Effector memory CD8-positive, alpha-beta T cell (primary cell): ENCODE measurements at places on chromosomes 6 and 20.

GRCh38 chr6:85081102-85081501, 316.7 kb upstream of the TBX18 start:
- no peak for DNase-seq

- DNase-seq, result no peak
Observed at GRCh38 chr20:5036828-5037227, 35.5 kb upstream of the SLC23A2 start.

- DNase-seq, result no peak
Observed at GRCh38 chr6:45423824-45424450, 46.2 kb upstream of the SUPT3H start.

DNA sequence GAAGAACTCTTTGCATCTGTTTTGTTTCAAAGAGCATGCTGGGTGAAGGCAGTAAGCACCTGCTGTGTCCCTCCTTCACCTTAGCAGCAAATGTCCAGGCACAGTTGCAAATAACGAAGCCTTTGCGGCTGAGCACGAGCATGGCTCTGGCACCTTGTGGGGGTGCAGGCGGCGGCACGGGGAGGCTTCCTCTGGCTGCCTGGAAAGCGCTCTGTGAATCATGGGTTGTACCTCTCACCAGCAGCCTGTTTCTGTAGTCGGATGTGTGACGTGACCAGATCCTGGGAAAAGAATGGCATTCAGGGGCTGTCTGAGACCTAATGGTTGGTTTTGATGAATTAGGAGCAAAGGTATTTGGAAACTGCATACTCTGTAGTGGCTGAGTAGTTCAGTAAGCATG, 144.8 kb downstream of the DTNBP1 start:
- no peak for DNase-seq

DNA sequence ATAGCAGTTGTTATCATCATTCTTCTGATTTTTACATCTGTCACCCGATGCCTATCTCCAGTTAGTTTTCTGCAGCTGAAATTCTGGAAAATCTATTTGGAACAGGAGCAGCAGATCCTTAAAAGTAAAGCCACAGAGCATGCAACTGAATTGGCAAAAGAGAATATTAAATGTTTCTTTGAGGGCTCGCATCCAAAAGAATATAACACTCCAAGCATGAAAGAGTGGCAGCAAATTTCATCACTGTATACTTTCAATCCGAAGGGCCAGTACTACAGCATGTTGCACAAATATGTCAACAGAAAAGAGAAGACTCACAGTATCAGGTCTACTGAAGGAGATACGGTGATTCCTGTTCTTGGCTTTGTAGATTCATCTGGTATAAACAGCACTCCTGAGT, 2.1 kb downstream of the CALHM6 start:
- DNase-seq, result no peak

DNA sequence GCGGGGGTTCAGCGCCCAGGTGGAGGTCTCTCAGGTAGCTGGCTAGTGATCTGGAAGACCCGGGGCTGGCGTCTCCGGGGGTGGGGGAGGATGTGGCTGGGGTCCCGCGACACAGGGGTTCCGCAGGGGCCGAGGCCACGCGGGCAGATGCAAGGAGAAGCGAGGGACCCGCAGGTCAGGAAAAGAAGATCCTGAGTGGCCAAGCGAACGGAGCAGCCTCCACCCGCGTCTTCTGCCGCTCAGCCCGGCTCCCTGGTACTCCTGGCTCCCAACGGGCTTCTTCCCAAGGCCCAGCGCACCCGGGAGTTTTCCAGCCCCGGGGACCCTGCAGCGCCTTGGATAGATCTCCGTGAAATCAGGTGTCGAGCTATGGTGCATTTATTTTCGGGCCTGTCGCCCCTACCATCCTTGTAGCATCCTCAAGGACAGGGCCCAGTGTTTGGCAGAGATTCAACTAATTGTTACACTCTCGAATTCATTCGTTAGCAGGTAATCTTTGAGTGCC, 682 bp upstream of the CHD6 start:
- DNase-seq, result no peak

- no peak for DNase-seq
Observed at GRCh38 chr20:49794336-49795134, 18.1 kb upstream of the SLC9A8 start.

DNA sequence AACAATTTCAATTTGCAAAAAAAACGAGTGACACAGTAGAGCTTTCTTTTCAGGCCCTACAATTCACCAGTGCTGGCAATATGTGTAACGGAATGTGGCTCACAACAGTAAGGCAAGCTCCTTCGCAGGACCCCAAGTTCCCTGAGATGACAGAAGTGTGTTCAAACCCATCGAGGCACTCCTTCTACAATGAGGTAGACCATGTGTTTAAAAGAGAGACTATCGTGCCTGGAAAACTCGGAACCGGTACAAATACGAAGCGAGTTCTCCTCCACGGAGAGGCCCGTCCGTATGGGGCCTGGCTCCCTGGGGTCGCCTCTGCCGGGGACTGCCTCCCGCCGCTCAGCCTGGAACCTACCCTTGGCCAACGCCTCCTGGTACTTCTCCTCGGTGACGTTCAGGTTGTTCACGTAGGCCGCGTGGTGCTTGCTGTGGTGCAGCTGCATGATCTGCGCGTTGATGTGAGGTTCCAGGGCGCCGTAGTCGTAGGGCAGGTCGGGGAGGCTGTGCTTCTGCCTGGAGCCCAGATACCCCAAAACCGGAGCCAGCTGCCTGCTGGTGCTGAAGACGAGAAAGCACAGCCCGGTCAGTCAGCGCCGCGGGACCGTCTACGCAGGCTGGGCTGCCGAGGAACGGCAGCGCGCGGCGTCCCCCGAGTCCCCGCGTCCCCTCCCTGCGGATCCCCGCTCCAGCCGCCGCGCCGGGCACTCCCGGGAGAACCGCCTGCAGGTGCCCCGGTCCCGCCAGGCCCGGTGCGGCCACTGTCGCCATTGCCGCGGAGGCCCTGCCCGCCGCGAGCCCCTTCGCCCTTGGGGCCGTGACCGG, 526 bp downstream of the SOD2 start:
- DNase-seq, result peak; percentile 33

GRCh38 chr6:20916086-20916485, 381.8 kb downstream of the CDKAL1 start:
- DNase-seq, result no peak

- no peak for DNase-seq
Observed at GRCh38 chr6:27605401-27606342, 132.8 kb upstream of the ZNF184 start.

GRCh38 chr20:33305589-33306057, 22.6 kb downstream of the BPIFB1 start:
- no peak for DNase-seq

DNA sequence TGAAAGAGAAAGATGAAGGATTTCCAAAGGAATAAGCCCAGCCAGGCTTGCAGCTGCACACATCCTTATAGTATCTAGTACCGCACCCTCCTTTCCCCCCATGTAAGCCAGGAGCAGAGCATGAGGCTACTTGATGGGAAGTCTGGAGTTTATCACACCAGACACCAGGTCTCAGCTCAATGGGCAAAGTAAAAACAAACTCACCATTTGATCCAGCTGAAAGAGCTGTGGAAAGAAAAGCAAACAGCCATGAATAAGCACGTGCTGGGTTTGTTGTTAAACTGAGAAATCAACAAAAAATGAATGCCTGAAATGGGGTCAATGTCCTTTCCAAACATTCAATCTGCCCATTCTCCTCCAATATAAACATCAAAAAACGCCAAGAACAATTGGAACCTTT, 50.6 kb upstream of the MAP7 start:
- no peak for DNase-seq

DNA sequence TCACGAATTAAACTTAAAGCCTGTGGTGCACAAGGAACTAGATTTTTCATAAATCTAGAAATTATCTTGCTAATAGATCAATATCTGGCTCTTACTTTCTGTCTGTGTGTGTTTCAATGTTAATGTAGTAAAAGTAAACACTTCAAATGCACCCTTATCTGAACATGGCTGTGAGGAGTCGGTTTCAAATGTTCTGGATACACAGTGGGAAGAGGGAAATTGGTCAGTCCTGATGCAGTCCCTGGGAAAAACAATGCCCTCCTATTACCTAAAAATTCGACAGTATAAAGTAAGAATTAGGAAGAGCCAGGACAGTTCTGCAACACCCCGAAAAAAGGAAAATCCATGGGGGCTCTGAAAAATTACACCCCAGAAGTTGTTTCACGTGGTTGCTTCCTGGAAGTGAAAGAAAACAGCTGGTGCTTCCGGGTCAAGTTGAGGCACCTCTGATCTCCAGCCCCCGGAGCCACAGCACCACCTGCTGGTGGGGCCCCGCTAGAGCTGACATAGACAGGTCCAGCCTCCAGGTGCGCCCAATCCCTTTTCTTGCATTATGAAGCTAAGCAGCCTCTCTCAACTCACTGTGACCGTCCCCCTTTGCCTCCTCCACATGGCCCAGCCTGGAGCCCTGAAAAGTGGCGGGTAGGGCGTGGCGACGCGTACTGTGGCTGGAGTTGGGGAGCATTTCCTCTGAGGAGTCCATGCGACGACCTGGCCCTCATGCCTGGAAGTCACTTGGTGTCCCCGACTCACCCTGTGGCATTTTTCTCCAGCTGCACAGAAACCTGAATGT, 8.3 kb downstream of the SEMG2 start:
- DNase-seq, result no peak

GRCh38 chr20:6295867-6296256, 173.0 kb upstream of the FERMT1 start:
- no peak for DNase-seq

DNA sequence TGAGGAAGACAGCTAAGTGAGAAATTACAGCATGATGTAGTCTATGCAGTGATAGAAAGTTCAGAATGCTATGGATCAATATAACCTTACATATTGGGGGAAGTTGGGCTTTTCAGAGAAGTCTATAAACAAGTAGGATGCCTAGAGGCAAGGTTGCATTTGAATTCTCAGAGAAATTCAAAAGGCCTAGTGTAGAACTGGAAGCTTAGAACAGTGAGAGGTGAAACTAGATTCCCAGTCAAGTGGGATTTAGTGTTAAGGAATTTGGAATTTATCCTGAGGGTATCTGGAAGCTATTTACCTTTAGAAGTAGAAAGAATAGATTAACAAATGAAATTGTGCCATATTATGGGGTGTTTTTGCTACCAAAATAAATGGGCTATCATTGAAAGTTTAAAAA, 4.3 kb downstream of the CENPW start:
- no peak for DNase-seq

- DNase-seq, result no peak
Observed at GRCh38 chr6:157541618-157542413, 160.8 kb downstream of the ZDHHC14 start.

GRCh38 chr20:7850775-7851490, 89.3 kb downstream of the HAO1 start:
- no peak for DNase-seq

GRCh38 chr6:163294734-163295133, 119.8 kb upstream of the QKI start:
- no peak for DNase-seq

- DNase-seq, result no peak
Observed at GRCh38 chr6:14972379-14973067, 273.3 kb upstream of the JARID2 start.

GRCh38 chr6:161226009-161226964, 47.6 kb downstream of the AGPAT4 start:
- peak; percentile 55 for DNase-seq

DNA sequence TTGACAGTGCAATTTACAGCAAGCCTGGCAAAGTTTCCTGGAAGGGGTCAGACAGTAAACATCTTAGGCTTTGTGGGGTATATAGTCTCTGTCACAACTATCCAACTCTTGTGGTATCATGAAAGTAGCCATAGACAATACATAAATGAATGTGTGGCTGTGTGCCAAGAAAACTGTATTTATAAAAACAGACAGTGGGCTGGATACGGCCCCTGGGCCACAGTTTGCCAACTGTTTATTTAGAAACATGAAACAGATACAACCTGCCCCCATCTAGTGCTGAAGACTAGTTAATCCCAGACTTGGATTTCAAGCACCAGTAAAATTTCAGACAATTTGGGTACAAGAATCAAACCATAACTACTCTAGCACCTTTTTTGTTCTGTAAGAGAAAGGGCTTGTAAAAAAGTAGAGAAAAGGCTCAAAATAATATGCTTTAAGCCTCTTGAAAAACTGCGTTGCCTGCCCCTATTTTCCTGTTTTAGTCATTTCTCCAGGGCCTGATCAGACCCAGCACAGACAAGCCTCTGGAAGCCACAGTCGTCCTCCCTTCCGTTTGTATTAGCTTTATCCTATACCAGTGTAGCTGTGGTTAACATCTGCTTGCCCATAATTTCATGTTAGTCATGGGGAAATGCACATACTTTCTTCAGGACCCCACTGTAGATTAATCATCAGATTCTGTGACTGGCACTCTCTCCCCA, 30.8 kb downstream of the JAG1 start:
- DNase-seq, result no peak

DNA sequence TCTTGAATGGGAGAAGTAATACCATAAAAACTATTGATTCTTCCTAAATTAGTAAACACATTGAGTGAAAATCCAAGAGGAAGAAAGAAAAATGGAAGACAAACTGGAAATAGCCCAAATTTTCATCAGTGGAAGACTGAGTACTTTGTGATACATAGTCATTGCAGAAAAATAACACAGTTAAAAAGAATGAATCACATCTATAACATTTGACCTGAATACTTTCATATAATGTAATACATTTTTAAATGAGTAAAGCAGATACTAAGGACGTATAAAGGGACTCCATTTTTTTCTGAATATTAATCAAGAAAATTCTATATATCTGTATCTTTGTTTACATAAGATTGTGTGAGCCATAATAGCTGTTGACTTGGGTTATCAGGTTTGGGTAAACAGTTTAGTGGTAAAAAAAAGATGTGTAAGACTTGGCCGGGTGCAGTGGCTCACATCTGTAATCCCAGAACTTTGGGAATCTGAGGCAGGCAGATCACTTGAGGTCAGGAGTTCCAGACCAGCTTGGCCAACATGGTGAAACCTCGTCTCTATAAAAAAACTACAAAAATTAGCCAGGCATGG, 4.3 kb upstream of the SLC17A2 start:
- DNase-seq, result no peak

GRCh38 chr6:42783177-42783875, 1.5 kb downstream of the BICRAL start:
- DNase-seq, result peak; percentile 85

DNA sequence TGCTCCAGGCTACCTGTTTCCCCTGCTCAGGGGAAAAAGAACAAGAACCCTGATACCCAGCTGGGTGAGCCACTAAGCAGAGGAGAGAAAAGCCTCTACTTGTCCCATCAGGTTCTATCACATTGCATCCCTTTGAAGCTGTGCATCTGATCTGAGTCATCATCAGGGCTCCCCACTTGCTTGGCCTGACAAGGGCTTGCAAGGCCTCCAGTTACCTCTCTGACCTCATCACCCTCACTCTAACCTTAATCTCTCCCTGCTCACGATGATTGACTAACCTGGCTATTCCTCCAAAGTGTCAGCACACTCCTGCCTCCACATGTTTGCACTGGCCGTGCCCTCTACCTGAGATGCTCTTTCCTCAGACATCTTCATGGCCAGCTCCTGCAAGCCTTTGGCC, 309.5 kb upstream of the CHD6 start:
- DNase-seq, result no peak

DNA sequence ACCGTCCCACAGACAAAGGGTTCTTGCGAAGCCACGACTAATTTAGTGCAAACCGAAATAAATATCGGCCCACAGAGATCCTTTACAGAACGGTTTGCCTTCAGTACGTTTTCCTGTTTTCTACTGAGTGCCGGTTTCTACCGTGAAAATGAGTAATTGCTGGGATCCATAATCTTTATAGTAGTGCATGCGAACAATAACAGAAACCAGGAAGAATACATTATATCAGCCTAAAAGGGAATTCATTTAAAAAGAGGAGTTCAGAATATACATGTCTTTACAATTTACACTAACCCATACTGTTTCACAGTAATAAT, 292 bp upstream of the MTCL3 start:
- no peak for DNase-seq

GRCh38 chr6:90435207-90435899, 138.7 kb upstream of the BACH2 start:
- no peak for DNase-seq
